ENCODE measurements at places on chromosomes 16 and 17.

DNA sequence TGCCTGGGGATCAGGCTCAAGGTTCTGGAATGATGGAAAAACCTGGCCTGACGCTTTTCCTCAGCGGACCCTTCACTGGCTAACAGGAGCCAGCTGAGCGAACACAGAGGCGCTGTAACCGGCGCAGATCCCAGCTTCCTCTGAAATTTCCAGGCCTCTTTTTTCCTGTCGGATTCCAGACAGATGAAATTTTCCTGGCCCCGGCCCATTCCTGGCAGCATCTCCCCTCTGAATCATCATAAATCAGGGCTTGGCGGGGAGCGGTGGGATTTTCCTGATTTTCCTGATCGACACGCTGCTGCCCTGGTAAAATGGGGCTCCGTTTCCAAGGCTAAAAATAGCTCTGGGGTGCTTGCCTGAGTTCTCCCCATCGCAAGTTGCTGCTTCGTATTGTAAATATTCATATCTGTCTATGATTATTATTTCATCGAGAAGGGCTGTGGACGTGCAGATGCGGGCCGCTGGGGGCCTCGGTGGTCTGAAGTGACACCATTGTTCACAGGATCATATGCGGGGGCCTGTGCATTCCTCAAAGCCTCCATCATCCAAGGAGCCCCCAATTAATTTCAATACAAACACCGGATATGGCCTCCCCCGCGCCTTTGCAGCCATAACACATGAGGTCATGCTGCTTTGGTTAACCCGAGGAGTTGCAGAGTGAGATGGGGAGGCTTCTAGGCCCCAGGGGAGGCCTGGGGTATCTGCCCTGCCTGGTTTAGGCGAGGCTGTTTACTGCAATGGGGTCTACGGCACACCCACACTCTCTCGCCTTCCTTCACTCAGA is 45.8 kb upstream of the ETV4 start:
- DNase-seq = no peak

GRCh38 chr17:61000911-61001310 is 323.3 kb downstream of the BCAS3 start:
- no peak for DNase-seq

GRCh38 chr17:48609759-48610281 is 997 bp downstream of the HOXB7 start:
- no peak for DNase-seq

- no peak for DNase-seq
Measured at GRCh38 chr16:1932050-1933028, 10.7 kb downstream of the MSRB1 start.

GRCh38 chr17:49440581-49440980 is 25.9 kb upstream of the PHB1 start:
- no peak for DNase-seq

- no peak for DNase-seq
Measured at GRCh38 chr16:3789375-3790099, 72.2 kb upstream of the TRAP1 start.

DNA sequence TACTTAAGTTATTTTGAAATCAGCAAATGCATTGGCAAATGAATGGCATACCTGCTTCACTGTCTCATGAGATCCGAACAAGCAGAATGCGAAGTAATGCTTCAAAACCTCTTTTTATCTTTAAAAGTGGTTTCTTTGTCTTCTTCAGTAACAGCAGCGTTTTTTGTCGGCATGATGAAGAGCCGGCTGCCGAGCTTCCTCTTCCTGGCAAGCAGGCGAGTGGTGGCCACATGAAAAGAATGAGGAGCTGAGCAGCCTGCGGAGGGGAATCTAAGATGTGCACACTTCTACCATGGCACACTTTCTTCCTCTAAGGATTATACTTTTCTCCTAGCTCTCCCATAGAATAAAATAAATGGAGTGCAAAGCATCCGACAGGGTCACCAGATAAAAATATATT is 42.4 kb upstream of the AKTIP start:
- DNase-seq = no peak

GRCh38 chr17:226108-227077 is 44.9 kb upstream of the DOC2B start:
- no peak for DNase-seq

GRCh38 chr17:9750524-9750923 is 40.9 kb downstream of the DHRS7C start:
- DNase-seq = no peak

- DNase-seq = no peak
Measured at GRCh38 chr17:48517478-48517877, 13.3 kb downstream of the HOXB1 start.

GRCh38 chr17:51533219-51533618 is 272.9 kb downstream of the UTP18 start:
- DNase-seq = no peak

DNA sequence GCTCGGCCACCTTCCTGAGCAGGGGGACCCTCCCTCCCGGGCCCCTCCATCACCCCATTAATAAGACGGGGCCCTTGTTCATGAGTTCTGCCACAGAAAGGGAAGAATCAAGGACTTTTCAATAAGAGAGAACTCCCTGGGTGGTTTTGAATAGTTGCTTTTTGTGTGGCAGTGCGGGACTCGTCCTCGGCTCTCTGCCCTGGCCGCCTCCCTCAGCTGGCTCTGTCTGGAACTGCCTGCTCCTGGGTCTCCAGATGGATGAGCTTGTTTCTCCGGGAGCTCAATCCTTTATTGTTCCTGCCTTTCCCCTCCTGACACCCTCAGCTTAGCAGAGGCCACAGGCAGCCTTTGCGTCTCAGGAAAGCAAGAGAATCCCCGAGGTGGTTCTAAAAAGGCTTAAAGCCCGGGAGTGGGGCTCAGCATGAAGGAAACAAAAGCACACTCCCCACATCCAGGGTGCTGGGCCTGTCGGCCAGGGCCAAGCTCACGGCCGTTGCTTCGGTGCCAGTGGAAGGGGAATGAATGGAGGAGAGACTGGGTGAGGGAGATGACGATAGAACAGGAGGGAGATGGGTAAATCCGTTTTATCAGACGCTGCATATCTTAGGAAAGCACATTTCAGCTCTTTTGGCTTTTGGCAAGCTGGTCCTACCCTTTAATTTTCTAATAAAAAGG is 60.2 kb downstream of the RAI1 start:
- peak; percentile 76 for DNase-seq

- DNase-seq = no peak
Measured at GRCh38 chr17:67247416-67247900, 2.5 kb upstream of the HELZ start.
